ENCODE measurements at places on chromosomes 1 and 21.

DNA sequence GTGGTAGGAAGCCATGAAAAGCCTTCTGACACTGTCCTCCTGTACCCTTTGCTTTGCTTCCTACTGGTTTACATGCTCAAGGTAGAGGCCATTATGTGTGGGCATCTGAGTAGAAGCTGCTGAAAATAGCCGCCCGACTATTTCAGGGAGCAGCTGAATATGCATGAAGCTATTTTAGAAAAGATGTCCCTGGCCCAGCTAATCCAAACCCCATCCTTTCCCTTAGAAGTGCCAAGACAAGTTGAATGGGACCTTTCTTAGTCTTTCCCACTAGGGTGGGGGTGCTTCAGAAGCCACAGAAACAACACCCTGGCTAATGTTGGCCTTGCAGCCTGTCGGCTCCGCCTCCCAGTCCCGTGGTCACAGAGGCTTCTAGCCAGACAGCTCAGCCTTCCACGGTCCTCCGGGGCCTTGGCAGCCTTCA lies 205.1 kb upstream of the EDN2 start:
- no peak for DNase-seq

GRCh38 chr1:237953238-237953637 lies 62.5 kb upstream of the ZP4 start:
- DNase-seq, result no peak

GRCh38 chr1:72324451-72324850 lies 42.1 kb upstream of the NEGR1 start:
- DNase-seq, result no peak

DNA sequence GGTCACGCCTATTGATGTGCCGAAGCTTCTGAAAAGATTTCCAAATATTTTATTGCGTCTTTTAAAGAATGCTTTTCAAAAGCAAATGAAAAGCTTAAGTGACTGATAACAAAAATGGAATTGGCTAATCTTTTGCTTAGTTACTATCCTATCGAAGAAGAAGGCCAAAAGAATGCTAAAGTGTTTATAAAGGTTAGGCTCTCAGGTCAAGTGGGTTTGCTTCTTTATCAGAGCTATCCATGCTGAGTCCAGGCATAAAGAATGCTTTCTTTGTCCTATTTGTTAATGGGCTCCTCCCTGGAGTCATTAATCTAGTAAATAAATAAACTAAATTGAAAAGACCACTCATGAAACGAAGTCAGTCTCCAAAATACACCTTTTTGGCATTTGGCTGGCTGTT lies 133.4 kb upstream of the LYPLAL1 start:
- no peak for DNase-seq

DNA sequence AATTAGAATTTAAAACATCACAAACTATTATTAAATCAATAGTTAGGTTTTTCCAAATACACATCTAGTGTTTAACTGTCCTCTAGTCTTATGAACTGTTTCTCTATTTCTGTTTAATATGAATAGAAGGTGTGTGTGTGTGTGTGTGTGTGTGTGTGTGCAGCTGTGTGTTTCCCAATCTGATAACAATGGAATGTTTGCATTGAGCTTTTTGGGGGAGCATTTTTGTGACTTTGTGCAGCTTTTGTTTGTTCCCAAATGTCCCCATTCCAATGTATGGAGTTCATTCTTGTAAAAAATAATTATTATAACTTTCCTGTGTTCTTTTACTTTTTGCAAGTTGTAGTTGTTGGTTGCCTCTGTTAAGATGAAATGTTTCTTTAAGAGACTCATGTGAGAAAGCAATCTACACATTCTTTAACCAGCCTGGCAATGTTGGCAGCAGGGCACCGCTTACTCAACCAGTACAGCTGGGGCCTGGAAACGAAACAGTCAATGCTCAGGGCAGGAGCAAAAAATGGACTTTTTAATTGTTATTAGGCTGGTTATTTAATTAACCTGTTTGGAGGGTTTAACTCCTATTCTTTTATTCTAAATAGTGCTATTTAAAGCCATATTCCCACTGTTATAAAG lies 354.3 kb downstream of the SRGAP2C start:
- no peak for DNase-seq

- DNase-seq, result no peak
These were observed 85.5 kb downstream of the CLIC4 start for GRCh38 chr1:24830680-24831272.

GRCh38 chr1:170885551-170885950 lies 49.8 kb upstream of the MROH9 start:
- DNase-seq, result no peak

DNA sequence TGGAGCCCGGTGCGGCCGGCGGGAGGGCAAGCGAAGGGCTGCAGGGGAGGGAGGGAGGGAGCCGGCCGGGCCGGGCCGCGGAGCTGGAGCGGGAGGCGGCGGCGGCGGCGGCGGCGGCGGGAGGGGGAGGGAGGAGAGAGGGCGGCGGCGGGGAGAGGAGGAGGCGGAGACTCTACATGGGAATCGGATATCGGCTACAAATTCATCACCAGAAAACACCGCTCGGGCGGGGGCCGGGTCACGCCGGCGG lies at the start of gene AKT3:
AKT3 (minus strand) TSS at position 42 of the 250 bp plus-strand sequence. CDS start 7,073 bp downstream, outside the sequence.
- DNase-seq, result no peak

DNA sequence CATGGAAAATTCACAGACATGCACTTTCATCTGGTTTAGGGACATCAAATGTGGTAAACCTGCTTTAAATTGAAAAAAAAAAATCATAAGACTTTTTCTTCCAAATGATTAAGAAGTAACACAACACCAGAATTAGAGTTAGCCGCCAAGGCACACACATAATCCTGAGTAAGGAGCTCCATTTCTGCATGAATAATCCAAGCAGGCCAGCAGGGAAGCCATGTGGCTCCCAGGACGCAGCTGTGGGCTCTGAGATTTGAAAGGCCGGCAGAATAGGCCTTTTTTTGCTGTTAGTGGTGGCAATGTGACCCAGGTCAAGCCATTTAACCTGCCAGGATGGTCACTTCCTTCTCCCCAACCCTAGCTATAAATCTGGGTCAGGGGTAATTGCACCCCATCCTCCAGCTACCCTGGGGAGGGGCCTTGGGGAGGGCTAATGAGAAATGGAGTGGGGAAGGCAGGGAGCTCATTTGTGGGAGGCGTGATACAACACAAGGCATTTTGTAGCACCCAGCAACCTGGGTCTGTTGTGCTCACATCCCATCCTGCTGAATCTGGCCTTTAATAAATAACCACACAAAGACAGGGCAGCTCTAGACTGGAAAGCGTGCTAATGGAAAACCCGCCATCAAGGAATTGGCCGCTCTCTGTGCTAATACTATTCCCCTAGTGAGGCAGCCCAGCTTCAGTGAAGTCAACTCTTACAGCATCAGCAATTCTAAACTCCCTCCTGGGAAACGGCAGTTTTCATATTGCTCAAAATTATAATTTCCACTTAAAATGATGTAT lies 178.5 kb downstream of the RHOU start:
- no peak for DNase-seq

GRCh38 chr1:156898161-156898566 lies 4.6 kb downstream of the PEAR1 start:
- no peak for DNase-seq

- DNase-seq, result no peak
These were observed 16.4 kb downstream of the REG4 start for GRCh38 chr1:119794876-119795240.

DNA sequence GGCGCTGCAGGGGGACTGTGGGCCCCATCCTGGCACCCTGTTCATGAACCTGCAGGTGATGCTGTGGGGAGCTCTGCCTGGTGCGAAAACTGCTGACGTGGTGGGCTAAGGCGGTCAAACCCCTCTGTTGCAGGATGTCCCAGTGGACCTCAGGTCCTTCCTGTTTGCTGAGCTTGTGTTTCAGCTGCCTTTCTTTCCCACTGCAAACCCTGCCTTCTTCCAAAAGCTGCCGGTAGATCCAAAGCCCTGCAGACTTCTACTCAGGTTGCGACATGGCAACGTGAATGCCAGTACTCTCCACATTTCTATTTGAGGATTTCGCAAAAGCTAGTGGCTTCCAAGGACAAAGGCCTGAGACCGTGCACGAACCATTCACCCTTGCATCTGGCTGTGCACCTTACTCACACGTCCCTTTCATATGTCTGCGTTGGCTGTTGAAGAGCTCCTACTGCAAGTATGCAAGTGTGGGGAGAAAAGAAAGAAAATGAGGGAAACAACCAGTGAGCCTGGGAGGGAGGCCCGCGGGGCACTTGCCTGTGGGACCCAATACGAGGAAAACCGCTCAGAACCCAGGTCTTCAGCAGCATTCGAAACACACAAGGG lies 6.2 kb upstream of the RRP1 start:
- peak; percentile 29 for DNase-seq

DNA sequence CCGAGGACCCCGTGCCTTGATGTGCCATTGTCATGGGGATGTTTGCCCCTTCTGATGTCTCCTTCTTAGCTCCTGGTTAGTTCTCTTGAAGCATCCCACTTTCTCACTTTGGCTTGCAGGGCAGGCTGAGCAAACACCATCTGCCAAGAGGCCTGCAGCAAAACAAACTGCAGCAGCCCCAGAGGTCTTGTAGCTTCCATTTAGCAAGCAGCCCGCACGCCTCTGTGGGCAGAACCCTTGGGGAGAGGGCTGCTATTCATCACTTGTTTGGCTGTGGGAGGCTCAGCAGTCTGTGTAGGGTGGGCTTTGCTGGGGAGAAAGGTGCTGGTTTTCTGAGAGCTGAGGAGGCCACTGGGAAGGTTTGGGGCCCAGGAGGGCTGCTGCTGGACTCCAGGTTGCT lies 56.7 kb downstream of the KCNC4 start:
- no peak for DNase-seq

GRCh38 chr1:30716646-30717045 lies 6.7 kb downstream of the MATN1 start:
- DNase-seq, result no peak

- no peak for DNase-seq
These were observed 16.7 kb upstream of the PTGFR start for GRCh38 chr1:78474092-78474491.

GRCh38 chr1:57866998-57867397 lies 443.1 kb upstream of the DAB1 start:
- no peak for DNase-seq

GRCh38 chr1:71656902-71657301 lies 576.1 kb upstream of the ZRANB2 start:
- no peak for DNase-seq

DNA sequence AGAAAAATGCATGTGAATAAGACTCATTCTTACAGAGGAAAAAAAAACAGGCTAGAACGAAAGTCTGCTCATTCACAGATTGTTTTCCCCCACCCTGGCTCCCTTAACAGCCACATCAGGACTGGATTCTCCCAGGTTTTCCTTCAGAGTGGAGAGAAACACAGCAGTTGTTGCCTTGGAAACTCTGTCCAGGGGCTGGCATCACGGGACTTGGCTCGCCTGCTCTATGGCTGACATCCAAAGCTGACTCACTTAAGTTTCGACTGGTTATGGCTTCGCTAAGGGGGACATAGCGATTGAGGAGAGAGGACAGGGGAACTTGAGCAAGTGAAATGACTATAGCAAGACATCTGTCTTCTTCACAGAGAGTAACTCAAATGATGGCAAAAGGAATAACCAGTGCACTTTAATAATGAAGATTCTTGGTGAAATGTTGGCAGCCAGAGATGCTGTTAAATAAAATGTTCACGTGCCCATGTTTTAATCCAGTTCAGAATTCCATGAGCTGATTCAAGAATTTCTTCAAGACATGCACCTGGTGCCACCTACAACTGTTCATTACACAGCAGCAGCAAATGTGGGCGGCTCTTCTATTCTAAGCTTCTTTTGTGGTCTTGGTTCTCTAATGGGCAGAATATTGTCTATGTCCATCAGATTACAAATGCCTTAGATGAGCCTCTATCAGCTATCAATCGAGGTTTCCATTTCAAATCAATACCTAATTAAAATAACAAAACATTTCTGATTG lies 21.8 kb downstream of the MIS18A start:
- DNase-seq, result no peak

DNA sequence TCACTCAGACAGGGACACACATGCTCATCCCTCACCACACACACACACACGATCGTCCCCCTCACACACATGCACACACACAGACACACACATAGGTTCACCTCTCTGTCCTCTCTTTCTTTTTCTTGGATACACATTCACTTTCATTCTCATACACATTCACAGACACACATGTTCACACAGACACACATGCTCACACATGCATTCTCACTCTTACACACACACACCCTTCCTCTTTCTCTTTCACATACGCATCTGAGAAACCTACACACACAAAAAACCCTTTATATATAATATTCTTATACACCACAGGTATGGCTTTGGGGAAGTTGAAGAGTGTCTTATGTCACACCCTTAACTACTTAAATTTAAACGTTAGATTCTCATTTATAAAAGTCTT lies 248.6 kb upstream of the RUNX1 start:
- no peak for DNase-seq

DNA sequence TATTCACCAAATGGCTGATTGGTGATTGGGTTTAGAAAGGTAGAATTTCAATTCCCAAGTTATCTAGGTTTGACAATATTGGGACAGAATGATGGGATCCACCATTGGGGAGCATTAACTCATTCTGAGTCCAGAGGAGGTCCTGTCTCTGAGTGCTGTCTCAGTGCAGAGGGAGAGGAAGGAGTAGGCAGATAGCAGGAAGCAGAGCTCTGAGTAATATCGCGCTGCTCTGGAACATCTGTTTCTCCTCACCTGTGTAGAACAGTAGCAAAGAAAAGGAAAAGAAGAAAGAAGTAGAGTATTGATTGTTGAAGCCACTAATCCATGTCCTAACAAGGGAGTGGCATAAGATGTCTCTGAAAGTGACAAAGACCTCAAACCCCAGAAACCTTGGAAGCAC lies 1657.8 kb downstream of the MRPL39 start:
- no peak for DNase-seq

DNA sequence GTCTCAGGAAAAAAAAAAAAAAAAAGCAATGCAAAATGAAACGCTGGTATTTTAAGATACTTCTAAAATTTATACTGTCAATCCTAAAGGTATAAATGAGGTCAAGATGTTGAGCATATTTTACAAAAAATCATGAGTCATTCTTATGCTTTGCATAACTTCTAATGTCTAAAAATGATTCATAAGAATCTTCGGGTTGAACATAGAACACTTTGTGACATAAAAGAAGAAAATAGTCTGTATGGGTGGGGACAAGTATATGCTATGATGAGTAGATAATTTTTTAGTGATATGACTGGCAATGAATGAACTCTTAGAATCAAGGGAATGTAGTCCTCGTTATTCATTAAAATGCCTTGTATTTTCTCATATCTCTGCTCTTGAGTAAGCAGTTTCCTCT lies 416.9 kb upstream of the USP24 start:
- DNase-seq, result no peak

DNA sequence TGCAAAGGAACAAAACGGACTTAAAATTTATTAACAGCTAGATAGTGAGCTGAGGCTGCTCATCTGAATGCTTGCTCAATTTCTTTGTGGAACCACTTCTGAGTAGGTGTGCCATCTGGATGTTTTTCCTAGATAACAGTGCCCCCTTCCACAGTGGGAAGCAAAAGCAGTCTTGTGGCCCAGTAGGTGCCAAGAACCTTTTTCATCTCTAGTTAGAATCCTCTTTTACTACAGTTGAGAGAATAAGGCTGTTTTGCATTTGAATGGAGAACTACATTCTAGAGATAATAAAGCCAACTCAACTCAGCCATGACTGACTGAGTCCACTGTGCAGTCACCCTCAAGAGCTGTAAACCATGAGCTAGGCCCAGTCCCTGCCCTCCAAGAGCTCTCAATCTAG lies 13.3 kb downstream of the F3 start:
- no peak for DNase-seq

- no peak for DNase-seq
These were observed 1527.3 kb upstream of the TPTE start for GRCh38 chr21:8993943-8994639.

GRCh38 chr1:233518344-233518743 lies 95.6 kb upstream of the KCNK1 start:
- DNase-seq, result peak; percentile 48

GRCh38 chr1:167128261-167129227 lies 34.7 kb downstream of the STYXL2 start:
- no peak for DNase-seq

GRCh38 chr1:79852004-79852403 lies 845.5 kb upstream of the ADGRL4 start:
- no peak for DNase-seq

All from activated T-cell treated with anti-CD3 and anti-CD28 coated beads, Interleukin-2, amount 50 U/mL, for 48 hours (primary cell).